ENCODE measurements at places on chromosomes 2 and 18.

GRCh38 chr2:24015562-24016375 lies 5.9 kb downstream of the MFSD2B start:
- no peak for DNase-seq

- no peak for DNase-seq
These were observed 135.9 kb downstream of the ATAD2B start for GRCh38 chr2:23791030-23791429.

DNA sequence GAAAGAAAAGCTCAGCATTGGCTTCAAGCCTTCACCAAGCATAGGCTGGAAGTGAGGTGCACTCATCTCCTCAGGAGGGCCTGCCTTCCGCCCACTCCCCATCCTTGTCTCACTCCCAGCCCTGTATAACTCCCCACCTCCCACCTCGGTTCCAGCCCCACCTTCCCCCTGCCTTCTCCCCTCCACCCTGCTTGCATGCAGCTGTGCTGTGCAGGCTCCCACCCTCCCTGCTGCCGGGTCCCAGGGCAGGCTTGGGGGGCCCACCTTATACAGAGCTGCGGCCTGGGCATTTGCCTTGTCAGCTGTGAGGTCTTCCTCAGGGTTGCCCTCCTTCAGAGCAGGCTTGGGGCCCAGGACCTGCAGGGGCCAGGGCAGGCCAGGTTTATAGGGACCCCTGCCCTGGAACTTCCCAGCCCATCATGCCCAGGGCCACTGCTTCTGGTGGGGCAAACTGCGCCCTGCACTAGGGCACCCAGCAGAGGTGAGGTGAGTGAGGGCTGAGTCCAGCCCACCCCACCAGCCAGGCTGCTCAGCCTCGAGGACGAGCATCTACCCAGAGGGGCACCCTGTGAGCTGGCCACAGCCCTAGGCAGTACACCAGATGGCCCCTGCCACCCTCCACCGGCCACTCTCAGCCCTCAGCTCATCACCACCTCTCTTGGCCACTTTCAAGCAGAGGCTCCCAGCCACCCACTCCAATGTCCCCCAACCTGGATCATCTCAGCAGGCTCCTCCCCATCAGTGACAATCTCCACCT lies 11.6 kb downstream of the CAPG start:
- DNase-seq, result no peak

DNA sequence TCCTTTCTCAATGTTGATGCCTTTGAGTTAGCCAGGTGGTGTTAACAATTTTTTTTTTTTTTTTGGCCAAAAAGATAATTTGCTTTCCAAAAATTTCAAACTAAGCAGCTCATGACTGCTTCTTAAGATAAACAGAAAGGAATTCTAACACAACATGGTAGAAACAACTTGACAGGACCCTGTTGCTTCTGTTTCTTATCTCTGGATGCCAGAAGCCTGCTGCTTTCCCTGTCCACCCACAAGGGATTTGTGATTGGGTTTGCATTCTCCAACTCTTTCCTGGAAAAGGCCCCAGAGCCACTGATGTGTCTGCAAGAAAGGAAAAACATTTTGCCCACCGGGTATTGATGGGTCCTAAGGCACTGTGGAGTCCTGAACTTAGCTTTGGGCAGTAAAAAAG lies 217.2 kb upstream of the PKDCC start:
- DNase-seq, result no peak

- DNase-seq, result peak; percentile 28
These were observed 219.3 kb downstream of the NEDD4L start for GRCh38 chr18:58263055-58263957.

DNA sequence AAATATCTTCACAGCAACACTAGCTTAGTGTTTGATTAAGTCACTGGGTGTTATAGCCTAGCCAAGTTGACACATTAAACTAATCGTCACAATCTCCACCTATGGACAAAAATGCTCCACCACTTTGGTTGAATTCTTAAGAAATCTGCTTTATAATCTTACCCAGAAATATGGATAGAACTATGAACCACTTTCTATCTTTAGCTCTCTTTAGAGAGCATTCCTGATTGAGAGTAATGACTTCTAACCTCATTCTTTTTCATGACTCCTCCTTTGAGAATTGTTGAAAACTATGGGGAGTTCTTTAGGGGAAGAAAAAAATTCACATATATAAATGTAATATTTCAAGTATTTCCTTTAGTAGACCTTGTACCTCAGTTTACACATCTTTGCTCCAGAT lies 1282.2 kb upstream of the ZEB2 start:
- no peak for DNase-seq

GRCh38 chr2:232260075-232260474 lies 118.5 kb upstream of the ALPP start:
- DNase-seq, result peak; percentile 42

GRCh38 chr2:10486601-10487079 lies 38.5 kb upstream of the ODC1 start:
- DNase-seq, result no peak

DNA sequence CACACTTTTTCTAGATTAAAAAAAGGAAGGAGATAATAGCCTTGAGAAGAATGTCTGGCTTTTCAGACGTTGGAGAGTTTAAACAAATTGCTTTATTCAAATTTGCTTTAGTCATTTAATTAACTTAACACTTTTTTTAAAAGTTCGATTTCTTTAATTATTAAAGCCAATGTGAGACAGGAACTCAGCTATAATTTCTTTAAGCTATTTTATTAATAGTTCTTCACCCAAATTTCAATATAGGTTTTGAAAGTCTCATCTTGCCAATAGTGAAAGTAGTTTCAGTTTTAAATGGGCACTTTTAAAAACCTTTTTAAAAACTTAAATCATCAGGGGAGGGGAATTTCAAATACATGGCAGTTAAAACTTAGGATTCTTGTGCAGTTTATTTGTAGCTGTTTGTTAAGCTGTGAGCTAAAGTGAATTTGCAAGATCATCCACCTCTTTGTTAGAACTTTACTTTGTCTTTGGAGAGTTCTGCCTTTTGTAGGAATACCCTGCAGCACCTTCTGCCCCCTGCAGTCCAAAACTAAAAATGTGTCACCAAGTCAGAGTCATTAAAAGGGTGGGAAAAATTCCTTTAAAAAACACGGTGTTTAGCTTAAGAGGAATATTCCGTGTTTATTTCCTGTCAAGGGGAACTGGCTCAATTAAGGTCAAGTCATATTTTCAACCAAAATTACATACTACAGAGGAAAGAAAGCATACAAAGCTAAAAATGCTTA lies 4.6 kb downstream of the TGIF1 start:
- DNase-seq, result no peak

DNA sequence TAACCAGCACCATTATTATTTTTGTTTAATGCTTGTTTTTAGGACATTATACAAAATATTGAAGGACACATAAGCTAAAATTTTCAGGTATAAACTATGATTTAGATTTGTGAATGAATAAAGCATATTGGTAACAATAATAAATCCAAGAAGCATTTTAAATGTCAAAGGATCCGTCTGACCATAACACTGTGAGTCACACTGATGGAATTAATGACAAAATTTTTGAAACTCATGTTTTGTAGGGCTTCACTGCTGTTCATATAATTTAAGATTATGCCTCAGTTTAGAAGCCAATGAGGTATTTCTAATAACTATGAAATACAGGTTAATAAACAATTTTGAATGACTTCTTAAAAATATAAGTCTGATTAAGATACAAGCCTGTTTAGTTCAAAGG lies 124.6 kb downstream of the TMEFF2 start:
- DNase-seq, result no peak
